ENCODE measurements at places on chromosomes 11 and 22.
A peak's percentile ranks its signal among the peaks of the same experiment; 100 is the strongest.

DNA sequence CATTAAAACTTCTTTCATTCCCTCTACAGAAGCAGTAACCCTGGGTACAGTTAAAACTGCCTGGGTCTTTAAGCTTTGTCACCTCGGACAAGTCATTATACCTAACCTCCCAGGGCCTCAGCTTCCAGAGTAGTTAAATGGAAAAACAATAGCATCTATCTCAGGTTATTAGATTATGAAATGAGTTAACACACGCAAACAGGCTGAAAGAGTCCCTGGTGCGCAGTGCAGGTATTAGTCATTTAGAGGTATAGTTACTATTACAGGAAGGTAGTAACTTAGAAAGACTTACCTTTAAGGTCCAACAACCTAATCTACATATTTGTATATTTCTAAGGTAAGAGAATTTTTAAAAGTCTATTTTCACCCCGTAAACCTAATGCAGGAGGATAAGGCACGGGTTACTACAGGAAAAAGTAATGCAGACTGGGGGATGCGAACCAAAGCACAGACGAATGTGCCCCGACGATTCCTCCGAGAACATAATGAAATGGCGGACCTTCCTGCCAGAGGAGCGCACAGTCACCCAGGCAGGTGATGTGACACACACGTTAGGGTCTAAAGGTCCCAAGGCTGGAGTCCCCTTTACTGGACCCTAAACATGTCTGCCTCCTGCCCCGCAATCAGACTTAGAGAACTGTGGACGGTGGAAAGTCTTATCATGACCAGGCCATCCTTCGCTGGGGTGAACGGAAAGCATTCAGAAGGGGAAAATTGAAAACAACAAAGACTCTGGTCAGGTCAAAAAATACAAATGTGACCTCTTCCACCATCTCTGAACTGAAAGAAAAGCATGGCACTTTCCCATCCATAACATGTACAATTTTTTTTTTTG, 1.3 kb downstream of the NAP1L4 start:
- peak; percentile 25 for DNase-seq

- peak; percentile 21 for DNase-seq
These were observed 6.5 kb upstream of the IL10RA start for GRCh38 chr11:117979481-117980211.

GRCh38 chr11:120704256-120704750, 192.8 kb downstream of the GRIK4 start:
- no peak for DNase-seq

GRCh38 chr22:23910496-23911190, 16.5 kb downstream of the MIF start:
- DNase-seq = no peak

- DNase-seq = no peak
These were observed 44.5 kb downstream of the PIK3C2A start for GRCh38 chr11:17163291-17163690.

DNA sequence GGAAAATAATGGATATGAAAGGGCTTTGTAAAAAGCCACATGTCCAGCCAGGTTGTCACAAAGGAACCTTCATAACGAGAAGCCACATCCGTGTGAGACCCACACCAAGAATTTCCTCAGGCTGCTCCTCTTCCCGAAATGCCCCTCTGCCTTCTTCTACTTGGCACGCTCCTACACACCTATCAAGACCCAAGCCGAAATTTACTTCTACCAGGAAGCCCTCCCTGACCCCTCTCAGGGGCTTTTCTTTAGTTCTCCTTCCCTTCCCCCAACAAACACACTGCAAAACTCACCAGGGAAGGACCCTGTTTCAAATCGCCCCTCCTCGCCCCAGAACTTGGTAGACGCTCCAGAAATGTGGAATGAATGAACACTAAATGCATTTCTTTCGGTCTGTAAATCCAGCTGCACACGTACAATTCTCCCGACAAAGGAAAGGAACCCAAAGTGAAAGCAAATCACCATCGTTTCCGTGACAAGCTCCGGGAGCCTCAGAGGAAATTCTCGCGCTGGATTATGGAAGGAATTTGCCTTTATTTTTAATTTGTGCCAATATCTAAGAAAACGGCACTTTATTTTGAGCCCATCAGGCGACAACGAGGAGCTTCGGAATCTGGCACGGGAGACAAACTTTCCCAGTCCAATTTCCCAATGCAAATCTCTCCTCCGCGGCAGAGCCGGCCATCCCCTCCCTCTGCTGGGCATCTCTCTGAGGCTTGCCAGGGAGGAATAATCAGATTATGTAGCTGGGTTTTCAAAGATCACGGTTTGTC, 13.2 kb upstream of the SHISAL1 start:
- no peak for DNase-seq

GRCh38 chr11:129280027-129280811, 88.1 kb upstream of the ARHGAP32 start:
- DNase-seq = peak; percentile 37

GRCh38 chr11:86459002-86459385, 84.3 kb downstream of the CCDC81 start:
- DNase-seq = no peak

GRCh38 chr11:33842236-33842915, 49.5 kb downstream of the LMO2 start:
- no peak for DNase-seq

- DNase-seq = no peak
These were observed 1.4 kb downstream of the TSPAN4 start for GRCh38 chr11:843818-844692.

- no peak for DNase-seq
These were observed 164.3 kb downstream of the MSANTD4 start for GRCh38 chr11:105857728-105858127.

- DNase-seq = no peak
These were observed 43.5 kb downstream of the CD44 start for GRCh38 chr11:35182317-35182939.

DNA sequence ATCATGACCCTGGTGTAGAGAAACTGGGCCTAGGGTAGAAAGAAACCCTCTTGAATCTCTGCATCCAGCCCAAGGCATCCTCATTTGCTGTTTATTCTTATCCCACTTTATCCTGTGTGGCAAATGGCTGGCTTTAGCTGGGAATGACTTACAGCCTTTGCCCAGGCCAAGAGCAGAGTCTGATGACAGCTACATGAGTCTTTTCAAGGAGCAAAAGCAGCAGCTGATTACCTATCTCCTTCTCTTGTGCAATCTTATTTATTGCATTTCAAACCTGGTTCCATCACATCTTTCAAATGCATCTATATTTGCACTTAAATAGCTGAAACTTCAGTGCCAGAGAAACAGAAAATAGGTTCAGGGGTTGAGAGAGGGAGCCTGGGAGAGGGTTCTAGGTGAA, 26.1 kb downstream of the SYT13 start:
- no peak for DNase-seq

DNA sequence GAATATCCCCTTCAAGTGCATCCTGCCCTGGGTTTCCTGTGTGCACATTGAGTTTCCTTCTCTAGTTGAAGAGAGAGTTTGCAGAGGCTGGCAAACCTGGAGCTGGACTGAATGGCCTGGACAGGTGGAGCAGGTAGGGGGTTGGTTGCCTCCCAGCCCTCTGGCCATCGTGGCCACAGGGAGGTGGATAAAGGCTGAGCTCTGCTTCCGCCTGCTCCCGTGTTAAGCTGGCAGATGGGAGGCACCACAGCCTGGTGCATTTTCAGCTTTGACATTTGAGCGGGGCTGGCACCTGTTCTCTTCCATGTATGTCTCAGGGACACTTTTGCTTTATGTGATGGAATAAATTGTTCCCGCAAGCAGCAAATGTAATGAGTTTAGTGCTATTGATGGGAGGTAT, 11.1 kb downstream of the MICAL2 start:
- no peak for DNase-seq

GRCh38 chr11:17208257-17208999, 642 bp upstream of the PIK3C2A start:
- DNase-seq = peak; percentile 69

GRCh38 chr11:3164138-3164551, 965 bp downstream of the OSBPL5 start:
- peak; percentile 8 for DNase-seq

- no peak for DNase-seq
These were observed 14.8 kb upstream of the FAM168A start for GRCh38 chr11:73612601-73613140.

DNA sequence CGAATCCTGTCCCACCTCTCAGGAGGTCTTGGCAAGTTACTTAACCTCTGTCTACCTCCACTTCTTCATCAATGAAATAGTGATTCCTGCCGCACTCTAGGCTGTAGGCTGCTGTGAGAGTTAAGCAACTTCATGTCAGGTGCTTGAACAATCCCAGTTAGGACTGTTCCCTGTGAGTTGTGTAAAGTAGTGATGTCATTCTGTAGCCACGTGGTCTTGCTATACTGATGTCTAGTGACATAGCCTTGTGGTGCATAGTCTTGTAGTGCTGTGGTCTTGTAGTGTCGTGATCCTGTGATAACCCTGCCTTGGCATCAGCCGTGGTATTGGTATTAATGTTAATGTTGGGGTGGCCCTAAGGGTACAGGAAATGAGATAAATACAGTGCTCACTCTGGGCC, 30.3 kb upstream of the PRR5 start:
- DNase-seq = no peak

DNA sequence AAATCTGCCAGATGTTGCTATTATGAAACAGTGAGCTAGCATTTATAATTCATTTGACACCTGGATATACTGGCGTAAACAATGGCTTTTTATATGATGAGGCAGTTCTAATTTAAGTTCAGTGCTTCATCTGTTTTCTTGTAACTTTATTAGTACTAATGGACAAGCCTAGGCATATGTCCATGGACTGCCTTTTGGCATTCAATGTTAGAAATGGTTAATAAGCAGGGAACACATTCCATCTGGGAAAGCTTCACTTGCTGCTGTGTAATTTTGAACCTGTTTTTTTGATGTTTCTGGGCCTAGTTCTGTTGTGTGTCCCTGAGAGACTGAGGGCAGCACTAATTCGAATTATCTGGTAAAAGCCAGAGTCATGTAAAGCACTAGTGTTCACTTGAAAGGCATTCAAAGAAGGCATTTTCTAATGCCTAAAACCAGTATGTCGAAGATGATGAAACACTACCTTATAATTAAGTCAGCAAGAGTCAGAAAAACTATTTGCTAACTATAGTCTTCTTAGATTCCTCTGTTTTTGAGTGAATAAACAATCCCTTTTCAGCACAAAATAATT, 138.5 kb downstream of the SWAP70 start:
- DNase-seq = no peak

DNA sequence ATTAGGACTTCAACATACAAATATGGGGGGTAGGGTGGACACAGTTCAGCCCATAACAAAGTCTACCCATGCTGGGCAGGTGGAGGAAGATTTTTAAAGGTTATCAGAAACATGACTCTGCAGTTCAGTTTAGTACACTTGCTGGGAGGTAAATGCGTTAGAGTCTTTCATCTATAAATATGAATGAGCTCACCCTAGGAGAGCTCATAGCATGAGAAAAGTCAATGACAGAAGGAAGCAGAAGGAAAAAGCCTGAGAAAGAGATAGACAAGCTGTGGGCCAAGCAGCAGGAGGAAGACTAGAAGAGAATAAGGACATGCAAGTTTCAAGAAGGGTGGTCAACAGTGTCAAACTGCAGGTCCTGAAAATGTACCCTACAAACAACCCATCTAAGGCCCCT, 27.0 kb upstream of the FSHB start:
- DNase-seq = no peak

DNA sequence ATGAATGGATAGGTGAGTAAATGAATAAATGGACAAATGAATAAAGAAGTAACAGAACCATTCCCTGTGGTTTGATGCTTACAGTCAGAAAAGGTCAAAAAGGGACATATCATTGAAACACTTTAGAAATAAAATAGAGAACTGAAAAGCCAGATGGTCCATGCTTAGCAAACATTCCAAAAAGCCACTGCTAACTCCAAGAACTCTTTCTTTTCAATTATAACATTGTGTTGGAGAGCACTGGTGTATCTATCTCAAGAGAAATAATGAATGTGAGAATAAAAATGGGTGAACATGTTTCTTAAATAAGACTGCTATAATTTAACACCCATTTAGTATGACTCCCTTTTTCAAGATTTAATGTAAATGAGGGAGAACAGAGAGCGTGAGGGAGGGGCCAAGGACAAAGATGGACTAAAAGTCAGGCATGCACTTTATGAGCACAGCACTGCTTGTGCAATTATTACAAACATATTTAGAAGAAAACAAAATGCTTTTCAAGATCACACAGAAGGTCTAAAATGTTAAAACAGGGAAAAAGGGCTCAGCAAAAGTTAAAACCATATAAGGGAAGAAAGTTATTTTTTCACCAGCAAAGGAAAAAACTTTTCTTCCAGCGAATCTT, 224.3 kb upstream of the PITPNB start:
- no peak for DNase-seq

DNA sequence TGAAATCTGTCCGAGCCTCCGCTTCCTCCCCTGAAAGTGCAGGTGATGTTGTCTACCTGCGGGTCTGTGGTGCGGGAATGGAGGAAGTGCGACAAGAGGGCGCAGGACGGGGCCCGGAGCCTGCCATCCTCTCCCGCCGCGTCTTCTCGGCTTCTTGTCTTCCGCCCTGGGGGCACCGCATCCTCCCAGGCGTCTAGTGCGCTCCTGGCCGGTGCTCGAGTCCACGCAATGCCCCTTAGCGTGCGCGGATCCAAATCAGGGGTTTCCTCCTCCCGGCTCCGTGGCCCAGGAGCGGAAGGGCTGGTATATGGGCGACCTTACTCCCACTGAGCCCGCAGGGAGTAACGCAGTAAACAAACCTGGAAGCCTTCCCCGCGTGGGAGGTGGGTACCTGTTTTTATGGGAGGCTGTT, 405 bp downstream of the SFI1 start:
- no peak for DNase-seq

DNA sequence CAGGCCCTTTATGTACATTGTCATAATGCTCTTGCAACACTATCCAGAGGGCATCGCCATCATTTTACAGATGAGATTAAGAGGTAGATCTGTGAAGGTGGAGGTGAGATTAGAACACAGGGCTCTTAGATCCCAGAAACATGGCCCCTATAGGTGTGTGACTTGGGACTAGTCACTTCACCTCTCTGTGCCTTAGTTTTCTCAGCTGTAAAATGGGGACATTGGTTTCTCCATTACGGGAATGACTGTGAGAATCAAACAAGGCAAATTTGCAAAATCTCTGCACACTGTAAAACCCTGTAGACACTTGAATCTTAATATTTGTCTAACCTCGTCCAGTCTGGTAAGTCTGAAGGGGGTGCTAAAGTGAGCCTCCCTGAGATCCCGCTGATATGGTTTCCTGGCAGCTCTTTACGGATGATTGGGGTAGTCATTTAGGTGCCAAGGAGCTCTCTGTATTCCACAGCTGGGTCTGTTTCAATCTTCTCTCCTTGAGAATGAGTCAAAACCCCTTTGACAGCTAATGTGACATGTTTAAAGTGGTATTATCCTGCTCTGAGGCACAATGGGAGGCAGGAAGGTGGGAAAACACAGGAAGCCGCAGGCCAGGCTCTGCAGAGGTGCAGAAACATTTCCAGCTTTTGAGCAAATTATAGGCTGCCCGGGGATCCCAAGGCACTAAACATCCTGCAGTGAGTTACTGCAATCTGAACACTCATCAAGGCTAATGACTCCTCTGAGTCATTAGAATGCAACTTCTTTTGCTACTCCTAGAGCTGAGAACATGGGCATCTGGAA, 140.8 kb downstream of the CCDC81 start:
- DNase-seq = no peak

DNA sequence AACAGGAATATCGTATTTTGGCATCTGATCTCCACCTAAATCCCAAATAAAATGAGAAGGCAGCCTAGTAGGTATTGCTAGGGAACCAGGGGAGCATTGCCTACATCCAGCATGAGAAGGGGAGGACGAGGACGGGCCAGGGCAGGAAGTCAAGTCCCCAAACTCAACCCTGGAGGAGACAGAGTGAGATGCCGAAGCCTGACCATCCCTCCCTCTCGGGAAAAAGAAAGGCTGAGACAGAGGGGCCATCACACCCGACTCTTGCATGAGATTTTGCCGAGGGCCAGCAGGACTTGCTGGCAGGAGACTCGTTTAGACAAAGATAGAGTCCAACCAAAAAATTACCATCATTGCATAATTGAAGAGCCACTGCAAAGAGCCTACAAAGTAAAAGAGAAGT, 50.2 kb upstream of the SPATA19 start:
- DNase-seq = no peak
